Right ventricle myocardium inferior (tissue), 1 donor: ENCODE measurements at places on chromosomes 5 and 9.

- no peak for DNase-seq
Observed at GRCh38 chr5:167797933-167798332, 493.5 kb upstream of the WWC1 start.

DNA sequence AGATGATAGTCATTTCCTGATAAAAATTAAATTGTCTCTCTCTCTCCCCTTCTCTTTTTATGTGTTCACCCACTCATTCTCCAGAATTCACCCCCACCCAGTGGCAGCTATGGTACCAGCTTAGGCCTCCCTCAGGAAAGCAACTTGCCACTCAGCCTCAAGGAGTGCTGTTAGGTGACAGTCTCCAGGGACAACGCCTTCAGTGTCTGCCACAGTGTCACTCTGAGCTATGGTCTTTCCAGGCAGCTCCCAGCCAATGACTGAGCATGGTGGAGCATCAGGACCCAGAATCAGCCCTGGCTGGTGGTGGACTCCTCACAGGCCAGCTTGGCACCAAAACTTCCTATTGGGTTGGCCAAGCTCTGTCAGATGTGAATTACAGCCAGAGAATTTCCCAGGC, 140.9 kb upstream of the PIK3R1 start:
- no peak for DNase-seq

DNA sequence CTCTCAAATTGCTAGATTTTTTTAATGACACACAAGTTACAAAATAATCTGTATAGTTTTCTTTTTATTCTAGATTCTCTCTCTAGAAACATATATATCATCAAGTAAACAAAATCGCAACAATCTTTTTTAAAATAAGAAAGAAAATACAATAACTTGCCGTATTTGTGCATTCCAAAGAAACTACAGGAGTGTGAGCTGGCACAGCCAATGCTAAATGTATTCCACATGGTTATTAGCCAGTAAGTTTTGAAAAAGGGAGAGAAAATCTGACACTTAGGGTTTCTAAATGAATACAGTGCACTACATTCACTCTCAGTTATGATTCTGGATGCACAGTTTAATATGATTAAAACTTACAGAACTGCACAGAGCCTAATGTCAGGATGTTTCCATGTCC, 117.9 kb downstream of the BNC2 start:
- no peak for DNase-seq

DNA sequence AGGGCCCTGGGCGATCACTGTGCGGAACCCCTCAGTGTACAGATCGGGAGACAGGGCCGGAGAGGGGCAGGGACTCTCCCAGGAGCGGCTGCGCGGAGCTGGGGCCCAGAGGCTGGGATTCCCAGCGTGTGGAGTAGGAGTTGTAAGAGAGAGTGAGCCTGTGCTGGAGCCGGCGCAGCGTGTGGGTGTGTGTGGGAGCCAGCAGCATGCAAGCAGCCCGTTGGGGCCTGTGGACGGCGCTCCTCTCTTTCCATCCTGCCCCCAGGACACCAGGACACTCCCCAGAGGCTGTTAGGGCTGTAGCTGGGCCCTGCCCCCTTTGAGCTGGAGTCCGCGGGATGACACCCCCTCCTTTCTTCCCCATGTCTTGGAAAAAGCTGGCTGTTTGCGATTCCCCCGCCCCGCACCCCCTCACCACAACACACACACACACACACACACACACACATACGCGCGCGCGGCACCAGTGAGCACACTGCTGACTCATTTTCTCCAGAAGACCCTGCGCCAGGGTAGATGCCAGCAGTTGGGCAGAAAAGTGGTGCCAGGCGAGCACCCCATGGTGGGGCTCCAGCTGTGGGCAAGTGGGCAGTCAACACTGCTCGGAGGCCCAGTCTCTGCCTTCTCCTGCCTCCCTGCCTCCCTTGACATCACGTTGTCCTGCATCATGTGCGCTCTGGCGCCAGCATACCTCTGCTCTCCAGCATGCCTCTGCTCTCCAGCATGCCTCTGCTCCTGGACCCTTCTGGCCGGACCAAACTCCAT, 1.5 kb downstream of the COL27A1 start:
- peak; percentile 80 for DNase-seq

DNA sequence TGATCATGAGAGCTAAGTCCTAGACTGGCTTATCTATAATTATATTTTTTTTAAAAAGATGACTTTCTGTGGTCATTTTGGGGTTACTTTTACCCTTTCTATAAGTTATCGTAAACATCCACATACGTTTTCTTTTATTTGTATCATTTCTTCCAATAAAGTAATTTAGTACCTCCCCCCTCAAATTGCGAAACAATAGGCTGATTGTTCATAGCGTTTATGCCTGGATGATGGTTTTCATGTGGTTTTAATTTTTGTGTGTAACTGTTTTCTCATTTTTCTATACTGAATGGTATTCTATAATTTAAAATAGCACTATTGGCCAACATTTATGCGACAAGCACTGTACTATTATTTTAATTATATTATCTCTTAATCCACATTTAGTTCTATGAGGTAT, 44.5 kb downstream of the SMC5 start:
- DNase-seq, result no peak

DNA sequence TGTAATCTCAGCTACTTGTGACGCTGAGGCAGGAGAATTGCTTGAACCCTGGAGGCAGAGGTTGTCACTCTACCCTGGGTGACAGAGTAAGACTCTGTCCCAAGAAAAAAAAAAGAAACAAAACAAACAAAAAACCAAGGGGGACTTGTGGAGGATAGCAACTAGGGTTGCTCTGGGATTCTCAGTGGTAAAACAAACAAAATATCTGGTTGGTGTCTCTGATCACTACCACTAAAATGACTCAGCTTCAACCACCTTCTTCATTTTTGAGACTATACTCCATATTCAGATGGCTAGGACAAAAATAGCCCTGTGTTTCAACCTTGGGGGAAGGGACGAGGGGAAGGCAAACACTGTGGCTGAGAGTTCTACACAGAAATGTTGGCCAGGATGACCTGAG, 110.3 kb downstream of the ARRDC3 start:
- no peak for DNase-seq

DNA sequence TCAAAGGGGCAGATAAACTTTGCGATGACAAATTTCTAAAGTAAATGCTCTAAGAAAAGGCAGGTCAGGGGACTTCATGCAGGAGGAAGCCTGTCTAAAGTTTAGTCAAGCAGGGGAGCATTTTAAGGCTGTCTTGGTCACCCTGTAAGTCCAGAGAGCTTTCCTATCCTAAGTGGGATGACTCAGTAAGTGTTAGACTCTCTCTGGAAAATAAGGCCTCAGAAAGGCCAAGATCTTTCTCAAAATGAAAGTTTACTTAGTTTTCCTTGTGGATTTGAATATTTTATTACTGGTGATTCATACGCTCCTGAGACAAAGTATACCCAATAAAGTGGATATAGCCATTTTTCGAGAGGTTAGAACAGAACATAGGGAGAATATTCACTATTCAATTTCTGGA, 806.9 kb upstream of the CDH9 start:
- DNase-seq, result no peak

DNA sequence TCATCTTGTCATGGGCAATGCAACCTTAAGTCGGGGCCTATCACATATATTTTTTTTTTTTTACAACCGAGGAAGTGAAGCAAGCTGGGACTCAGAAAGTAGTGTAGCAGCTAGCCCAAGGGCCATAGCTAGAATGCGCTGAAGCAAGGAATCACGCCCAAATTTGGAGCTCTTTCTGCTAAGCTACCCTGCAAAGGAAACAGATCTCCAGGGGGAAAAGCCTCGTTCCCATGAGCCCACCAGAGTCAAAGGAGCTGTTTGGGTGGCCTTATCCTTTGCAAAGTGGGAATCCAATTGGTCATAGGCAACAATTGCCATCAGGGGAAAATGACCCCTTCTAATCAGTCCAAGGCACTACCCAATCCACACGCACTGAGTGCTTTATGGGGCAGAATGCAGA, 390.4 kb downstream of the EBF1 start:
- DNase-seq, result no peak

GRCh38 chr5:42952578-42952974, 87.5 kb downstream of the ANXA2R start:
- no peak for DNase-seq

GRCh38 chr5:29277642-29278041, 1915.8 kb upstream of the CDH6 start:
- no peak for DNase-seq

GRCh38 chr9:37752642-37753488, 740 bp upstream of the TRMT10B start:
- DNase-seq, result no peak

GRCh38 chr9:16670791-16671190, 199.7 kb downstream of the BNC2 start:
- DNase-seq, result no peak

DNA sequence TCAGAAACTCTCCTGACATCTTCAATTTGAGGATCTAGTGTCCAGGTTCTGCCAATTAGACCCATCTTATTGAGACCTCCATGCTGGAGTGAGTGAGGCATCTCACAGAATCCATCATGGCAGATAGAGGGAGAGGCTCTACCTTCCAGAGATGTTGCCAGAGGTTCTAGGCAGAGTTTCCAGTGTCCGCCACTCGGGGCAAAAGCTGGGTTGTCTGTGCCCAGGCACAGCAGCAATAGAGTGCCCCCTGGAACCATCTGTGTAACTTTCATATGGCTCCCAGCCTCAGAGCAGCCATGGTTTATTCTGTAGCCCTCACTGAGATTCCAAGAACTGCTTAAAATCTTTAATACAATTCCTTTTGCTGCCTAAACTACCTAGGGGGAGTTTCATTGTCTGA, 16.6 kb upstream of the CCDC112 start:
- no peak for DNase-seq

DNA sequence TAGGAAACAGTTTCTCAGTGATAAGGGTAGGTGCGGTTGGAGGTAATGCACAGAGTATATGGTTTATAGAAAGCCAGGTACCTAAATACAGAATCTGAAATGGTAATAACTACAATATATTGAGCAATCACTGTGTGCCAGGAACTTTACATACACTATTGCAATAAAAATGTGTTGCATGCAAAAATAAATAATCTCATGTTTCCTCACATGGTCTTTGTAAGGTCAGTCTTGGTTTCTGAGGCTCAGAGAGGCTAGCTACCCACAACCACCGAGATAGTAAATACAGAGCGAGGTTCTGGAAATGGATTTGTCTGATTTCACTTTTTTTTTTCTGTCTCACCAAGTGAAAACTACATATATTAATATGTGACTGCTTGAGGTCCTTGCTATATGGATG, 128.9 kb downstream of the CAMK4 start:
- no peak for DNase-seq

GRCh38 chr5:124806026-124806372, 59.6 kb upstream of the ZNF608 start:
- no peak for DNase-seq

DNA sequence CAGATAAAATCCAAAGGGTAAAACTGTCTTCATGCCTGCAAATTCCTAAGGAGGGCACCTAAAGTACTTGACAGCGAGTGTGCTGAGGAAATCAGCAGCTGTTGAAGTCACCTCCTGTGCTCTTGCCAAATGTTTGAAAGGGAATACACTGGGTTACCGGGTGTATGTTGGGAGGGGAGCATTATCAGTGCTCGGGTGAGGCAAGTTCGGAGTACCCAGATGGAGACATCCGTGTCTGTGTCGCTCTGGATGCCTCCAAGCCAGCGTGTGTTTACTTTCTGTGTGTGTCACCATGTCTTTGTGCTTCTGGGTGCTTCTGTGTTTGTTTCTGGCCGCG, 727 bp upstream of the ADRB2 start:
- no peak for DNase-seq

DNA sequence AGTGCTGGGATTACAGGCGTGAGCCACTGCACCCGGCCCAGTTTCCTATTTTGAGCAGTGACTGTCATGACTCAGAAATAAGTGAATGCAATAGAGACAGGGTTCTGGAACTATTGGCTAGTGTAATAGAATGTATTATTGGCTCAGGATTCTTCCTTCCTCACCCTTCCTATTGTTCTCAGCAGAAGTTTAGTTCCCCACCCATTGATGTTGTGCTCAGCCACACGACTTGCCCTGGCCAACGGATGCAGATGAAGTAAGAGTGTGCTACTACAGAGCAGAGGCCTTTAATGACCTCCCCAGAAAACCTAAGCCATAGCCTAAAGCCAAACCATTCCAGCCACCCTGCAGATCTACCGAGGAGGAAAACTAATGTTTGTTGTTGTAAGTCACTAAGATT, 287.9 kb downstream of the AGTPBP1 start:
- no peak for DNase-seq

DNA sequence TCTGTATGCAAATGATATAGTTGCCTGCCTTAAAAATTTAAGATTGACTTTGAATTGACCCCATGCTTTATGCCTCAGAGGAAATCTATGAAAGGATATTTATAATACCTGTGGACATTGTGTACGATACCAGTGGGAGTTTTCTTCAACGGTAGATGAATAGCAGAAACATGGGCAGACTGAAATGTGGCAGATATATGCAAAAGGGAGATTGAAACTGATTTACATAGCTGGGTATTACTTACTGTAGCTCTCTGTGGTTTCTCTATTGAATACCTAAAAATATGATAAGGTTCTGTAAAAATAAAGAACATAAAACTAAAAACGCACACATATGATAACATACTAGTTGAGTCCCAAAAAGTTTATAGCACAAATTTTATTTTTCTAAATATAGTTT, 345.2 kb upstream of the PCSK5 start:
- no peak for DNase-seq

- DNase-seq, result no peak
Observed at GRCh38 chr9:109616571-109617120, 118.5 kb upstream of the PTPN3 start.

GRCh38 chr5:107878661-107879060, 207.9 kb upstream of the EFNA5 start:
- no peak for DNase-seq

DNA sequence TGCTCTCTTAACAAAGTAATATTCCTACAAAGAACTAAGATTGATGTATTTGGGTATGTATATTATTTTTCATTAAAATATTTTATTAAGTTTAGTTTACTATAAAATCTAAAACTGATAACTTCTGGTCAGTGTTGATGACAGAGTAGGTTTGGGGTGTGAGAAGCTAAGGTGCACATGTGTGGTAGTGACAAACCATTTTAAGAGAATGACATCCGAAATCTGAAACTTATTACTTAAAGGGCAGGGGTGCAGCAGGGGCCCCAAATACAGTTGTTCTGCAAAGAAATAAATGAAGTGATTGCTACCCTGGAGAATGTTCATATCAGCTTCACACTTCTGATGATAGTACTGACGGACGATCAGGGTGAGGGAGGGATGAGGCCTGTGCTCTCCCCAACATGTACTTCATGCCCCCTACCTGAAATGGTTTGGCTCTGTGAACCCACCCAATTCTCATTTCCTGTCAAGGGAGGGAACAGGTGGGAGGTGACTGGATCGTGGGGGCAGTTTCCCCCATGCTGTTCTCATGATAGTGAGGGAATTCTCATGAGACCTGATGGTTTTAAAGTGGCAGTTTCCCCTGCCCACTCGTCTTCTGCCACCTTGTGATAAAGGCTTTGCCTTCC, 125.3 kb upstream of the RFX3 start:
- no peak for DNase-seq

DNA sequence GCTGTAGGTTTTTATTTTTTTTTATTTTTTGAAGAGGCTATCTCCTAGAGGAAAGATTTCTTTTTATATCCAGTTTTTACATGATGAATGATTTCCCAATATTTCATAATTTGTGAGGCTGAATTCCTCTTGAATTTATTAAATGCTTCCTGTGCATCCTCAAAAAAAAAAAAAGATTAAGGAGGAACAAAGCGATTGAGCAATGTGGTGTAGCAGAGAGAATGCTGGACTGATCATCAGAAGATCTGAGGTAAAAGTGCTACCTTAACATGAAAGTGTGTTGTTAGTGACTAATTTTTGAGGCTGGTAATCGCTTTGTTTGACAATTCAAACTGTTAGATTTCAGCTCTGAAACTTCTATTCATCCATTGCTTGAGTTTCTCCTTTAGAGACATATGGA, 125.1 kb downstream of the ESM1 start:
- no peak for DNase-seq
